ENCODE measurements at places on chromosomes 2 and 18.

- peak; percentile 38 for DNase-seq
These were observed 874 bp downstream of the WDR43 start for GRCh38 chr2:28895189-28895893.

DNA sequence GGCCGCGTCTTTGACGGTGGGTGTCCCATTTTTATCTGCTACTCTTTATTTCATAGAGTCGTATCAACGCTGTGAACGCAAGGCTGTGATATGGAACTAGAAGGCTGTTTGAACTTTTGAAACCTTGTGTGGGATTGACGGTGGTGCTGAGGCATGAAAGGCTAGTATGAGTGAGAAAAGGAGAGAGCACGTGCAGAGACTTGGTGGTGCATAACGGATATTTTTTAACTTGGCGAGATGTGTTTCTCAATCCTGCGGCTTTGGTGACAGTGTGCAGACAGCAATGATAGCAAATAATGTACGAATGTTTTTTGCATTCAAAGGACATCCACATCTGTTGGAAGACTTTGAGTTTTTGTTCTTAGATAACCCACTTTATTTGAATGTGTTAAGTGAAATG is 6.2 kb downstream of the HES6 start:
- DNase-seq: no peak

- DNase-seq: no peak
These were observed 231.8 kb downstream of the ETAA1 start for GRCh38 chr2:67628892-67629291.

GRCh38 chr2:7849531-7849930 is 832.3 kb upstream of the ID2 start:
- no peak for DNase-seq

DNA sequence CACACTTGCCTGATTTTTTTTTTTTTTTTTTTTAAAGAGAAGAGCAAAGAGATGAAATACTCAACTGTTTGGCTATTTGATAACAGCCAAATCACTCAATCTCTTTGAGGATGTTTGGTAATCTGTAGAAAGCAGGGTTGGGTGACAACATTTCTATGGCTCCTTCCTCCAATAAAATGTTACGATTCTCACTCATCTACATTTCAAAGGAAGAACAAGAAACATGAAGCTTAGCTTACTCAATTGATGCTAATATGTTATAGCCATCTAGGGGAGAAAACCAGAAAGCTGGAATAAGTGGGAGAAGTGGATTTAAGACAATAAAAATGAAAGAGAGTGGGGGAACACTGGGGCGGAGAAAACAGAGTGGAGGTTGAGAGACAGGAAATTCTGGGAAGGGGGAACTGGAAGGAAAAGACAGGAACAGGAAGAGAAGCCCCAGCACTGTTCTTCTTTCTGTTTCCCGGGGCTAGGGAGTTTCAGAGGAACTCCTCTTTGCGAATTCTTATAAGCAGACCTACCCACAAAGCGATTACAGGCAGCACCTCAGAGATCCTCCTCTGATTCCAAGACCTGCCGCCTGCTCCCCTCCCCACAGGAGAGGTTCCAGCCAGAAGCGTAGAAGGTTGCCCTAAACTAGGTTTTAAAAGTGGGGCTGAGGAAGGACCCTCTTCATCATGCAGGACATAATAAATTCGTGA is 13.3 kb downstream of the ST3GAL5 start:
- DNase-seq: no peak

DNA sequence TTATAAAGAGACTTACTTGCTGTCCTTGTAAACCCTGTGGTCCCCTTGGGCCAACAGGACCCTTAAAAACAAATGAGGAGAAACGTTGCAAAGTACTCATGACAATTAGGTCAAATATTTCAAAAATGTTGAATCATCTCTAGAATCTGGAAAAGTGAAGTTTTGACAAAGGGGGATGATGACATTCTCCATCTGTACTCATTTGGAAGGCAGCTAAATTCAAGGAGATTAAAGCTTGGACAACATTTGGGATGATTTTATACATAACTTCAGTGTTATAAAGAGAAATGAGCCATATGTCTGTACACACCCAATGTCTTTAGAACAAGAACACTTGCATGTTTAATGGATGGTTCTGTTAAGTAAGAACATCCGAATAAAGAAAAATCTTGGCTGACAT is 92.9 kb downstream of the COL5A2 start:
- DNase-seq: no peak

DNA sequence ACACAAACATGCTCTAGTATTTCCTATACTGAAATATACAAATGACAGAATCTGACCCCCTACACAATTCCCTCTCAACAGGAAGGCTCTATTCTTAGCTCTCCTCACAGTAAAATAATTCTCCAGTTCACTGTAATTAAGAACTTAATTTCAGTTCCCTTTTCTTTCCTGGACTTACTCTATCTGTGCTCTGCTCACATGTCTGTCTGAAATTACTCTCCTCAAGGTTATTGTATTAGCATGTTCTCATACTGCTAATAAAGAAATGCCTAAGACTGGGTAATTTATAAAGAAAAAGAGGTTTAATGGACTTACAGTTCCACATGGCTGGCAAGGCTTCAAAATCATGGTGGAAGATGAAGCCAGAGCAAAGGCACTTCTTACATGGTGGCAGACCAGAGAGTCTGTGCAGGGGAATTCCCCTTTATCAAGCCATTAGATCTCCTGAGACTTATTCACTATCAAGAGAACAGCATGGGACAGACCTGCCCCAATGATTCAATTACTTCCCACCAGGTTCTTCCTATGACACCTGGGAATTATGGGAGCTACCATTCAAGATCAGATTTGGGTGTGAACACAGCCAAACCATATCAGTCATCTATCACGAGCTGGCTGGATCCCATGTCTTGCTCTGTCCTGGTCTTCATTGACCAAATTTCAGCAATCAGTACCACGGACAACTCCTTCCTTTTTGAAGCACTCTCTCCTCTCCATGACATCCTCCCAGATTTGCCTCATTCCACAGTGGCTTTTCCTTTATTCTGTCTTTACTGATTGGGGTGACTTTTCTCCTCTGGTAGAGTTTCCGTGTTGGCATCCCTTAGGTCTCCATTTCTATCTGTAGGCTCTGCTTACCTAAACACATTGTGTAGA is 110.9 kb downstream of the GALR1 start:
- no peak for DNase-seq

- no peak for DNase-seq
These were observed 543.0 kb downstream of the PLCL1 start for GRCh38 chr2:198347349-198347748.

DNA sequence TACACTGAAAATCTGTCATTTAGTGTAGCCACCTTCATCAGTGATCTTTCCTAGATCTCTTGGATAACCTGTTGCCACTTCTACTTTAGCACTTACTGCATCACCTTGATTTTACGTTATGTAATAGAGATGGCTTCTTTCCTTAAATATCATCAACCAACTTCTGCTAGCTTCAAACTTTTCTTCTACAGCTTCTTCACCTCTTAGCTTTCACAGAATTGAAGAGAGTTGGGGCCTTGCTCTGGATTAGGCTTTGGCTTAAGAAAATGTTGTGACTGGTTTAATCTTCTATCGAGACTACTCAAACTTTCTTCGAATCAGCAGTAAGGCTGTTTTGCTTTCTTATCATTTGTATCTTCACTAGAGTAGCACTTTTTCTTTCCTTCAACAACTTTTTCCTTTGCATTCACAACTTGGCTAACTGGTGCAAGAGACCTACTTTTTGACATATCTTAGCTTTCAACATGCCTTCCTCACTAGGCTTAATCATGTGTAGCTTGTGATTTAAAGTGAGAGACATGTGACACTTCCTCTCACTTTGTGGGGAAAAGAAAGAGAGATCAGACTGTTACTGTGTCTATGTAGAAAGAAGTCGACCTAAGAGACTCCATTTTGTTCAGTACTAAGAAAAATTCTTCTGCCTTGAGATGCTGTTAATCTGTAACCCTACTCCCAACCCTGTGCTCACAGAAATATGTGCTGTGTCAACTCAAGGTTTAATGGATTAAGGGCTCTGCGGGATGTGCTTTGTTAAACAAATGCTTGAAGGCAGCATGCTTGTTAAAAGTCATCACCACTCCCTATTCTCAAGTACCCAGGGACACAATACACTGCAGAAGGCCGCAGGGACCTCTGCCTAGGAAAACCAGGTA is 99.6 kb downstream of the ATL2 start:
- no peak for DNase-seq

- no peak for DNase-seq
These were observed 142.9 kb upstream of the NXPH2 start for GRCh38 chr2:138922973-138923563.

GRCh38 chr2:233799716-233800115 is 21.6 kb downstream of the MROH2A start:
- DNase-seq: no peak

GRCh38 chr18:69380324-69380723 is 20.4 kb upstream of the DOK6 start:
- no peak for DNase-seq

GRCh38 chr18:28834889-28835288 is 658.0 kb upstream of the CDH2 start:
- no peak for DNase-seq

DNA sequence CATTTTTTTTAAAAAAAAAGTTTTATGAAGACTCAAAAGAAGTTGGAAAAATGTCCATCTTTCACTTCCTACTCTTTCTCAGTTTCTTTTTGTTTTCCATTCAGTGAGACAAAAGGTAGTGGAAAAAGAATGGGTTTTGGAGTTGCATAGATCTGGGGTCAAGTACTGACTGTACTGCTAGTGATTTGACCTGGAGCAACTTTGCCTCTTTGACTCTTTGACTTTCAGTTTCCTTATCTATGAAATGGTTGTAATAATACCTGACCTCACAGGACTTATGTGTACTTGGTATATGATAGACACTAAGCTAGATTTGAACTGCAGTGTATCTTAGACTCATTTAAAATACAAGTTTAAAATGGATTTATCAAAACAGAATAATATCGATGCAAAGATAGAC is 3.5 kb upstream of the KCNE4 start:
- no peak for DNase-seq

- no peak for DNase-seq
These were observed 327 bp downstream of the LTBP1 start for GRCh38 chr2:32947076-32947483.

DNA sequence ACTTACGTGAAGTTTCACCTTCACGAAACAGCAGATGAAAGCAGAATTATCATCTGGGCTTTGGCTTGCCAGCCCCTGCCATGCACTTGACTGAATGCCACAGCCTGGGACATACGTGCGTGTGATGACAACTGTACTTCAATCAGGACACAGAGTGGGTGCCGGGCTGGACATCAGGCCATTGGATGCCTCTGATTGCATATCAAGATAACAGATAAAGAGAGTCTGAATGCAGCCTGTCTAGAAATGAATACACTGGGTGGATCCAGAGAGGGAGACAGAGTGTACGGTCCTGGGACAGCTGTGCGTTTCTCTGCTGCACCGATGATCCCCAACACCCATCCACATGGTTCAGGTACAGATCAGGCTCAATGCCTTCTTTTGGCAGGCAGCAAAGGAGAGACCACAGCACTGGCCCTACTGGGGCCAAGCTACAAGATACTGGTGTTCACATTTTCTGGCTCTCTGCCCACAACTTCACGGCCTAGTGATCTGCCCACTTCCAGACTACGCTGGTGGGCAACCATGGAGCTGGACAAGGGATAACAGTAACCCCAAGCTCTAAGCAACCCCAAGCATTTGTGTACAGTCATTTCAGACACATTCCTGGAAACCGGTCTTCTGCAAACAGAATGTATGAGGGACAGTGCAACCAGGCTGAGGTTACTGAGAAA is 35.6 kb downstream of the FBLN7 start:
- DNase-seq: no peak

- DNase-seq: no peak
These were observed 8.6 kb downstream of the SH3BP4 start for GRCh38 chr2:234960175-234961088.

- no peak for DNase-seq
These were observed 8.9 kb downstream of the SLC4A3 start for GRCh38 chr2:219636144-219636915.

DNA sequence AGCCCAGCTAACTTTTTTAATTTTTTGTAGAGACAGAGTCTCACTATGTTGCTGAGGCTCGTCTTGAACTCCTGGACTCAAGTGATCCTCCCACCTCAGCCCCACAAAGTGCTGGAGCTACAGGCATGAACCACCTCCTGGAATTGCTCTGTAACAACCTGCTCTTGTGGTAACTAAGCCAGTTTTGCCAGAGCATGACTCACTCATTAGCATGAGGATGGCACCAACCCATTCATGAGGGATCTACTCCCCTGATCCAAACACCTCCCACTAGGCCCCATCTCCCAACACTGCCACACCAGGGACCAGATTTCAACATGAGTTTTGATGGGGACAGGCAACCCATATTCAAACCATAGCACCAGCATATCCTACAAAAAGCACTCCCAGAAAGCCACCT is 348.9 kb upstream of the RAB12 start:
- DNase-seq: no peak

DNA sequence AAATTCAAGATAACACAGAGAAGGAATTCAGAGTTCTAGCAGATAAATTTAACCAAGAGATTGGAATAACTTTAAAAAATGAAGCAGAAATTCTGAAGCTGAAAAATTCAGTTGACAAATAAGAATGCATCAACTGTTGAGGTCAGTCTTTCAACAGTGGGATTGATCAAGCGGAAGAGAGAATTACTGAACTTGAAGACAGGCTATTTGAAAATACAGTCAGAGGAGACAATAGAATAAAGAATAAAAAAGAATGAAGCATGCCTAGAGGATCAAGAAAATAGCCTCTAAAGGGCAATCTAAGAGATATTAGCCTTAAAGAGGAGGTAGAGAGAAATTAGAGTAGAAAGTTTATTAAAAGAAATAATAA is 27.7 kb upstream of the ITGAV start:
- DNase-seq: no peak

GRCh38 chr18:33924576-33924975 is 300.1 kb downstream of the NOL4 start:
- DNase-seq: no peak

GRCh38 chr2:47160660-47161059 is 5.6 kb upstream of the STPG4 start:
- no peak for DNase-seq

GRCh38 chr2:212912445-212913103 is 238.8 kb downstream of the IKZF2 start:
- no peak for DNase-seq

- DNase-seq: no peak
These were observed 39.6 kb upstream of the DAPL1 start for GRCh38 chr2:158755310-158756087.

DNA sequence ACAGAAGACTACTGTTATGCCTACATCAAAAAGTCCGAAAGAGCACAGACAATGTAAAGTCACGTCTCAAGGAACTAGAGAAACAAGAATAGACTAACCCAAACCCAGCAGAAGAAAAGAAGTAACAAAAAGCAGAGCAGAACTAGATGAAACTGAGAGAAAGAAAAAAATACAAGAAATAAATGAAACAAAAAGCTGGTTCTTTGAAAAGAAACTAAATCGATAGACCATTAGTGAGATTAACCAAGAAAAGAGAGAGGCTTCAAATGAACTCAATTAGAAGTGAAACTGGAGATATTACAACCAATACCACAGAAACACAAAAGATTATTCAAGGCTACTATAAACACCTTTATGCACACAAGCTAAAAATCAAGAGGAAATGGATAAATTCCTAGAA is 271.8 kb downstream of the MBD2 start:
- DNase-seq: no peak

All from stimulated activated naive B cell treated with anti-CD40 and anti-IgM and Interleukin-4, amounts not matched to agents 10 μg/mL and 1 μg/mL and 100 μg/mL, for 72 hours (primary cell).